Effector memory CD4-positive, alpha-beta T cell (primary cell): ENCODE measurements at places on chromosomes 5 and 9.

DNA sequence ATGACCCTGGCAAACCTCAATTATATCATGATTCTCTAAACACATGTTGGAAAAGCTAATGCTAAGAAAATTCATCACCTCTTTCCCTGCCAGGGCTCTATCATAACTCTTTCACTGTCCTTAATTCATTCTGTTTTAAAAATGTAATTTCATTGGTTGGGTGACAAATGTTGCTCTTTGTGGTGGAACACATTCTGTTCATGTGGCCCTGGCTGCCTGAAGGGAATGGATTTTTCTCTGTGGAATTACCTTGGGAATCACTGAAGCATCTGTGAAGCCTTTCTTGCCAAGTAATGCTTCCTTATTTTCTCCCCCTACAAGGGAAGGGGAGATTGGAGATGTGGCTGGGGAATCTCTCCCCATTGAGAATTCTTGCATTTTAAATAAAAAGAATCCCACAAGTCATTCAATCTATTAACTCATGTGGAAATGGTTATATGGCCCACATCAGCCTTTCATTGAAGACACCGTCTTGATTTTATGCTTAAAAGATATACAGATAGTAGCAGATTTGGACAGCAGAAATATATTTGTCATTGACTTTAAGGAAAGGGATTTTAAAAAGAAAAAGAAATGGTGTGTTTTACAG, 201.8 kb upstream of the NMUR2 start:
- DNase-seq, result no peak

- no peak for DNase-seq
Measured at GRCh38 chr5:151212406-151212798, 11.5 kb downstream of the CCDC69 start.

- DNase-seq, result no peak
Measured at GRCh38 chr5:68554571-68555279, 339.2 kb downstream of the PIK3R1 start.

GRCh38 chr5:96075579-96076289, 114.1 kb upstream of the ELL2 start:
- no peak for DNase-seq

- DNase-seq, result no peak
Measured at GRCh38 chr5:128919542-128919941, 45.7 kb upstream of the SLC27A6 start.

DNA sequence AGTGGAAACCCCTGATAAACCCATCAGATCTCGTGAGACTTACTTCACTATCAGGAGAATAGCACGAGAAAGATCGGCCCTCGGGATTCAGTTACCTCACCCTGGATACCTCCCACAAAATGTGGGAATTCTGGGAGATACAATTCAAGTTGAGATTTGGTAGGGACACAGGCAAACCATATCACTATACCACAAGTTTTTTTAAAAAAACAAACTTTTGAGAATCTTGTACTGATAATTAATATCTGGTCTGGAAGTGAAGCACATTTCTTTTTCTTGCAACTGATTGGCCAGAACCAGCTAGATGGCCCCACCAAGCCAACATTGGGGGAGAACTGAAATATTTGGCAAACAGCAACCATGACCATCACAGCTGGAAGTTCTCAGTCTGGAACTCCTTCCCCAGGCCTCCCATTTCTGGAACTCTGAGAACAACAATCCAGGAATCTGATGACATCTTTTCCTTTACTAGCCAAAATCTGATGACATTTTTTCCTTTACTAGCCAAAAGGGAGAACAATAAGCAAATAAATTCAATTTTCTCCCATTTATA, 51.8 kb upstream of the CDKN2B start:
- no peak for DNase-seq

GRCh38 chr9:123034881-123035510, 1.5 kb downstream of the GPR21 start:
- DNase-seq, result no peak

- DNase-seq, result no peak
Measured at GRCh38 chr9:125515281-125515680, 191.7 kb downstream of the MAPKAP1 start.

DNA sequence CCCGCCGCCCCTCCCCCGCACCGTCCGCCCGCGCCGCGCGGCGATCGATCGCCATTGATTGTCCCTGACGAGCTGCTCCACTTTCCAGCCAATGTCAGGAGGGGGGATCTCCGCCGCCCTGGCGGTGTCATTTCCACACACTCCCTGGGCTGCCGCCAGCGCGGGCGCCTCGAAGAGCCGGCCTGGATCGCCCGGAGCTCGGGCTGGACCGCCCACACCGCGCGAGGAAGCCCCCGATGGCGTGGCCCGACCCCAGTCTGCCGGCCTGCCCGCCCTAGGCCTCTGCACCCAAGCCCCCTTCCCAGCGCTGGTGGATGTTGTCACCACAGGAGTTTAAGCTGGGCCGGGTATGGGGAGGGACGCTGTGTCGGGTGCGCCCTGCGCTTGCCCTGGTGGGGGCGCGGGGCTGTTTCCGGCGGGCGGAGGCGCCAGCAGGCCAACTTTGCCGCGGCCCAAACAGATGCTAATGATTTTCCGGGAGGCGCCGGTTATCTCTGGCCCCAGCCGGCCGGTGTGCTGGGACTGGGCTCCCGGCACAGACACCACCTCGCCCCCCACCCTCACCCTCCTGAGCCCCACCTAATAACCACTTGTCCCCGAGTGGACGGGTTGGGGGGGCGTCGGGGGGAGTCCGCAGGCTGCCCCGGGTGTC, 10.6 kb upstream of the CXXC5 start:
- DNase-seq, result peak; percentile 52

DNA sequence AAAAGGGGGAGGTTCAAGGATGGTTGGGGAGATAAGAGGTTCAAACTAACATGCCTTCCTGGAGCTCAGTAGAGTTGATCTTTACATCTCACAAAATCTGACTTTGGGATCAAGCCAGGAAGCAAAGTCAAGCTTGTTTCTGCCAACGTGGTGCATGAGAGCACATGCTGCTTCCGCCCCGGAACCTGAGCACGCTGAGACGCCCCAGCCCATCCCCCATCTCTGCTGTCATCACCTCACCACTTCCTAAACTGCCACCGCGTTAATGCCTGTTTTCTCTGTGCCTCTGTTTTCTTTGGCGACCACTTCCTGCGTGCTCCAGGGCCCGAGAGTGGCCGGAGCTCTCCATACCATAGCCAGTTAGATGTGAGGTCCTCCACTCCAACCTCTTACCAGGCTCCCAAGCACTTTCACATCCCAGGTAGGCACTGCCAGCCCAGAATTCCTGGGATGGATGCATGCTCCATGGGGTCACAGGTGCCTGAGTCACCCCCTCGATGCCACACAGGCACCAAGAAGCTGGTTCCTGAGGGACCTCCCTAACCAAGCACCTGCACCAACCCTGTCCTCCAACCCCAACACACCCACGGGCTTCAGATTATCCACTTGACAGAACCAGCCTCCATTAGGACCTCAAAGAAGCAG, 31.2 kb upstream of the AFAP1L1 start:
- DNase-seq, result peak; percentile 66

- DNase-seq, result no peak
Measured at GRCh38 chr5:14743601-14744295, 79.2 kb downstream of the OTULIN start.

DNA sequence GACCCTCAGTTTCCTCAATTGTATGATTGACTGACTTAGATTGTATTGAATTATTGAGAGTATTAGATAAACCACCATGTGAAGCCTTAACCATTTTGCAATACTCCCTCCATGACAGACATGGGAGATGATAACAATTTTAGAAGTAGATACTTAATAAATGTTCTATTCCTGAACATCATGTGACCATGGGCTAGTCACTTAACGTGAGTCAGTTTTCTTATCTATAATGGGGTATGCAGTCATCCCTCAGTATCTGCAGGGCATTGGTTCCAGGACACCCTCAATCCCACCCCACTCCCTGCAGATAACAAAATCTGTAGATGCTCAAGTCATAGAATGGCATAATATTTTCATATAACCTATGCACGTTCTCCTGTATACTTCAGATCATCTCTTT, 31.0 kb downstream of the SNX18 start:
- no peak for DNase-seq

GRCh38 chr9:121055642-121056143, 5.6 kb upstream of the C5 start:
- DNase-seq, result no peak

DNA sequence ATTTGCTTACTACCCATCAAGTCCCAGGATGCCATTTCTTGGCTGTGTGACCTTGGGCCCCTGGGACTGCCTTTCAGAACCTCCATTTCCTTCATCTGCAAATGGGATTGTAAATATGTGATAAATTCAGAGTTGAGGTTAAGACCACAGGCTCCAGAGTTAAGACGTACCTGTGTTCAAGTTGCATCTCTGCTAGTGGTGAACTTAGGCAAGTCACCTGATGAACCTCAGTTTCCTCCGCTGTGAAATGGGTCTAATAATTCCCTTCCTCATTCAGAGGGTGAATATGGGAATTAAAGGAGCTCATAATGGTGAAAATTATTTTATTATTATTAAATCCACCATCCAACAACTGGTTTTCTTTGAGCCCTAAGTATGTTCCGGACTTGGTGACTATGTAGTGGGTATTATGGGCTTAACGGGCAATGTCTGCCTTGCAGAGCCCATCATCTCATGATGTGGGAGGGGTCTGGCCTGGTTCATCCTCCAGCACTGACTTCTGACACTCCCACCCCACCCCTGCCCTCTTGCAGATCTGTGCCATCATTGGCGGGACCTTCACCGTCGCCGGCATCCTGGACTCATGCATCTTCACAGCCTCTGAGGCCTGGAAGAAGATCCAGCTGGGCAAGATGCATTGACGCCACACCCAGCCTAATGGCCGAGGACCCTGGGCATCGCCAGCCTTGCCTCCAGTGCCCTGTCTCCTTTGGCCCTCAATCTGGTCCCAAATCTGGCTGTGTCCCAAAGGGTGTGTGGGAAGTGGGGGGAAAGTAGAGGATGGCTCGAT, 8.9 kb upstream of the RPL26L1 start:
- DNase-seq, result no peak

GRCh38 chr5:5828619-5829018, 406.1 kb downstream of the ICE1 start:
- DNase-seq, result no peak

DNA sequence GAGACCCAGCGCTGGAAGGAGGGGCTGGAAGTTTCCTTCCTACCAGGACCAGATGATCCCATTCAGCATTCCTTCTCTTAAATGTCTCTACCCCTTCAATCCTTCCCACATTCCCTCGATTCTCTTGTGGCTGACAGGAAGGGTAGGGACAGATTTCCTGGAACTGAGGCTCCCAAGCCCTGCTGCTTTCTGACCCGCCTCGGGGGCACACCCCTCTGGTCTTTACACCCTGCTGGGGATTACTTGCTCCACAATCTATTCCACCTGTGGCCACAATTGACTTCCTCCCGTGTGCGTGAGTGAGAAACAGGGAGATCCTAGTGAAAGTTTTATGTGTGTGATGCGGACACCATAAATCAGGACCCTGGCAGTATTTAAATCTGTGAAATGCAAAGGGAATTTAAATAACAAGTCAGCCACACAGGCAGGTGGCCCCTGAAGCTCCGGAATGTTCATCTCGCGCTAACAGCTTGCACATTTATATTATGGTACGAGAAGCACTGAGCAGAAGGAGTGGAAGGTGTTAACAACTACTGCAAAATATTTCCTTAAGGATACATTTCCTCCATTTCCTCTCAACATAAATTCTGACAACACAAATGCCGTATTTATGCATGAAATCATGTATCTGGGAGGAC, 237.5 kb downstream of the SLIT3 start:
- no peak for DNase-seq

DNA sequence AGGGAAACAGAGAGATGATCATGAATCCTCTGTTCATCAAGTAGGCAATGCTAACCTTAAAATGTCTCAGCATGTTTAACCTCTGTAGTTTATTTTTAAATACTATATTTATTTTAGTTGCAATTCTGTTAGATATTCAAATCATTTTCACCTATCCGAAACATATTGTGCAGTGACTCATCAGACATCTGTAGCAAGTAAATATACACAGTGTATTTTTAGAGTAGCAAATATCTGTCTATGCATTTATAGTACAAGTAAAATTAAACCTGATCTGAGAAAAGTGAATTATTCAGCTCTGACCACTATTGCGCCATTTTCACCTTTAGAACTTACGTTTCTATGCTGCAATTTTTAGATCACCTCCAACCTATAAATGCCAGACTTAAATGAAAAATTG, 24.3 kb upstream of the TUSC1 start:
- DNase-seq, result no peak

GRCh38 chr9:91488341-91488740, 64.7 kb upstream of the NFIL3 start:
- DNase-seq, result no peak

GRCh38 chr5:14998491-14998890, 126.9 kb upstream of the ANKH start:
- DNase-seq, result no peak

DNA sequence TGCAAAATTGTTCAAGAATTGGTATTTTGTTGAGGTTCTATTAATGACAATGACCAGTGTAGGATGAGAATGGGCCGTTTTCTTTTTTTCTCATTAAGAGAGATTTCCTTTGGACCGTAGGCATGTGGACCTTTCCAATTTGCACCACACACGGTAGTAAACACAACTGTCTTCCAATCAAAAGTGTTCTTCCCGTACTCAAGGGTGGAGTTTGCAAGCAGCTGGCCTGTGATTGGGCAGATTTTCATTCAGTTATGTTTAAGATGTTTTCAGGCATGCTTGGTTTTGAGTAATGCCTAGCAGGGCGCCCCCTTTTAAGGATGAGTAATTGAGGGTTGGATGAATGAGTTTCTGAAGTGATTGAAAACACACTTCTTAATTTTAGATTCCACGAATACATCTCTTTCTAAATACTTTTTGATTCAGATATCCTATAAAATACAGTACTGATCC, 2.5 kb downstream of the KDM3B start:
- peak; percentile 43 for DNase-seq

DNA sequence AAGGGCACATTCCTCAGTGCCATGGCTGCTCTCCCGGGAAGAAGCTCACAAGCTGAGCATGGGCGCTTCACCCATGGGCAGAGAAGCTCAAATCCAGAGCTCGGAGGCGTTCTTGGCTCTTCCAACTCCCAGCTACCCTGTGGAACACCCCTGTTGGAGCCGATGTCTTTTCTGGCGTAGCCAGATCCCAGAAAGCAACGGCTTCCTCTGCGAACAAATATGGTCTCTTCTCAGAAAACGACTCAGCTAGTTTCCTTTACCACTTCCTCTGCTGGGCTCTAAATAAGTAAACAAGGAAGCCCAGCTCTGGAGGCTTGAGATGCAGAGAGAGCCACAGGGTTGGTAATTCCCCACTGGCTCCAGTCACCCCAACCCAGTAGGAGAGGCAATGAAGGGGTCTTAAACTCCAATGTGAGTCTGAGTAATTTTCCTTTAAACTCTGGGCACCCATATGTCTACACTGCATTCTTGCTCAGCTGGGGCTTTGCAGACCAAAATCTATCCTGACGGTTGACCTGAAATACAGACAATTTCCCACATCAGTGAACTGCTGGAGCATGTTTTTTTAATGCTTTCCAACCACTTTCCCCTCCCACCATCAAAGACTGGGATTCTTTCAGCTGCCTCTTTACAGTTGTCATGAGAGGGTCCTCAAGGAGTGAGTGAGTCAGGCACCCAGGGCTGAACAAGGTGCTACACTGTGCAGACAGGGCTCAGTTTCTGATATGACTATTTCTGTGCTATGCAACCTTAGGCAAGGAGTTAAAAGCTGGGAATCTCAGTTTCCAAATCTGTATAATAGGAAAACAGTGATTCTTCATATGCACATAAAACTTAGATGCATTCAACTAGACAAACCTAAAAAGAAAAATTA, at the start of gene LCP2:
Gene LCP2, minus strand, starts transcription at position 189 of the 874 bp plus-strand sequence. Its CDS starts 166 bp downstream, at position 23.
- DNase-seq, result peak; percentile 48

GRCh38 chr9:79598562-79599345, 27.0 kb downstream of the TLE4 start:
- no peak for DNase-seq

- DNase-seq, result no peak
Measured at GRCh38 chr5:31218978-31219377, 25.5 kb downstream of the CDH6 start.

GRCh38 chr9:129467004-129467588, 153.8 kb downstream of the C9orf50 start:
- no peak for DNase-seq
